ENCODE measurements at places on chromosomes 16 and 17. TPM values are rescaled to one million over a fixed set of nuclear protein-coding genes. Genes with fewer than 3 reads are reported as not detected.
A peak's percentile ranks its signal among the peaks of the same experiment; 100 is the strongest.

GRCh38 chr16:88393034-88393433 is 10.3 kb downstream of the ZNF469 start:
- ATAC-seq, result no peak

The PRR35 gene
- not detected for total RNA-seq

GRCh38 chr17:6627019-6627418 is 13.5 kb downstream of the KIAA0753 start:
- ATAC-seq, result no peak

The TIMP2 gene
- total RNA-seq, result 16.1 TPM

DNA sequence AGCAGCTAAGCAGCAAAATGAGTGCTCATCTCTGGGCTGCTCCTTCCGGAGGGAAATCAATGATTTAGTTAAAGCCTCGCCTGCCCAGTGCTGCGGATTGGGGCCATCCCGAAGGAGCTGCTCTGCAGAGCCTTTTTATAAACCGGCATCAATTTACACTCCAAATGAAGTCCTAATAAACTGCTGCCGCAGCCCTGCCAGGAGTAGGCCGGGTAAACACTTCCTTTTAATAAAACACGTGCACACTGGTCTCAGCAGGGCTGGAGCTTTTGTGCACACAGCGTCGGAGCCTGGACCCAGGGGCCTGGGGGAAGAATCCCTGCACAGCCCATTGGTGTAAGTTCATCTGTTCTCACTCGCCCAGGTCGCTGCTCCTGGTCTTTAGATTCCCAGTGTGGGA is 79.6 kb upstream of the HS3ST2 start:
- no peak for ATAC-seq

The GRAPL gene
- 0.48 TPM for total RNA-seq

DNA sequence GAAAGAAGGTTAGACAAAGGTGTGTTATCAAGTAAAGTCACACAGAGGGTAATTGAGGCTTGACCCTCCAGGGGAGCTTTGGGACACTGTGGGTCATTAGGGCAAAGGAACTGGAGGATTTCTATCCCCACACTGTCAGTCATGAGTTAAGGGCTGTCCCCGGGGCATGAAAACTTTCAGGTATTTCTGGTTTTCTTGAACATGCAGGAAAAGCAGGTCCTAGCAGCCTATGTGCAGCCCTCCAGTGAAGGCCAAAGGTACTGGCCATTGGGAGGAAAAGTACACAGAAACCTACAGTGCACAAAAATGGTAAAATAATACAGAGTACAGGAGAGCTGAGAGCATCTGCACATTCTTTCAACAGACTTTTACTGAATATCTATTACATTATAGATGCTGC is 44.4 kb upstream of the SCNN1B start:
- peak; percentile 79 for ATAC-seq

- ATAC-seq, result no peak
Observed at GRCh38 chr16:75653922-75654321, 6.3 kb downstream of the TERF2IP start.

GRCh38 chr16:84448444-84448843 is 56.0 kb downstream of the MEAK7 start:
- ATAC-seq, result no peak

DNA sequence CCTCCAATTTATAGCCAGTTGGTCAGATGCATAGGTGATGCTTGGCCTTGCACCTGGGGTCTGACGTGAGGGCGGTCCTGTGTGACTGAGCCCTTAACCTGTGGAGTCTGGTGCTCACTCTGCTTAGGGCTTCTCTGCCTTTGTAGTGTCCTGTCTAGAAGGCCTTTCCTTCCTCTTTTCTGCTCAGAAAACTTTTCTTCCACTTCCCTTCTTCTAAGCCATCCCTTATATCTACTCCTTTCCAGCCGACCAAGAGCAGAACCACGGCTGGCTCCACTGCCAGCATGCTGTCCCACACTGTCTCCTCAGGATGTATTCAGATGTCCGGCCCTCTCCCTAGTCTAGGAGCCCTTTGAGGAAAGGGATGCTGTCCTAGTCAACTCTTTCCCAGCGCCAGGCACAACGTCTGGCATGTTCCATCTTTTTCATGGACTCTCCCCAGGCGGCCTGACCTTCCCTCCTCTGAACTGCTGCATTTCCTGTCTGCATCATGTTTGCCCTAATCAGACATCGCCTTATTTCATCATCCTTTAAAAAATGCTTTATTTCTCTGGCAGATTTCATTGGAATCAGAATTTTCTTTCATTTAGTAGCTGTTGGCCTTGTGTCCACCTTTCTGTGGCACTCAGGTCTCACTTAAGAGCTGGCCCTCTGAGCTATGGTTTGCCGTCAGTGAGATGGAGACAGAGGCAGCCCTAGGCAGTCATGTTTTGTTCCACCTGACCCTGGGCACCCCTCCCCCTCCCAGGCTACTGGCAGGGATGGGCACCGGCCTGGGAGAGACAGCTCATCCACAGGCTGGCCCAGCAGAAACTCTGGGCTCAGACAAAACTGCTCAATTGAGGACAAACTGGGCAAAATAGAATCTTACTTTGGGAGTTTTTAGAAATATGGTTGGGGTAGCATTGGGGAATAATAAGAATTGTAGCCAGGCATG is 15.5 kb upstream of the BRCA1 start:
- ATAC-seq, result no peak

DNA sequence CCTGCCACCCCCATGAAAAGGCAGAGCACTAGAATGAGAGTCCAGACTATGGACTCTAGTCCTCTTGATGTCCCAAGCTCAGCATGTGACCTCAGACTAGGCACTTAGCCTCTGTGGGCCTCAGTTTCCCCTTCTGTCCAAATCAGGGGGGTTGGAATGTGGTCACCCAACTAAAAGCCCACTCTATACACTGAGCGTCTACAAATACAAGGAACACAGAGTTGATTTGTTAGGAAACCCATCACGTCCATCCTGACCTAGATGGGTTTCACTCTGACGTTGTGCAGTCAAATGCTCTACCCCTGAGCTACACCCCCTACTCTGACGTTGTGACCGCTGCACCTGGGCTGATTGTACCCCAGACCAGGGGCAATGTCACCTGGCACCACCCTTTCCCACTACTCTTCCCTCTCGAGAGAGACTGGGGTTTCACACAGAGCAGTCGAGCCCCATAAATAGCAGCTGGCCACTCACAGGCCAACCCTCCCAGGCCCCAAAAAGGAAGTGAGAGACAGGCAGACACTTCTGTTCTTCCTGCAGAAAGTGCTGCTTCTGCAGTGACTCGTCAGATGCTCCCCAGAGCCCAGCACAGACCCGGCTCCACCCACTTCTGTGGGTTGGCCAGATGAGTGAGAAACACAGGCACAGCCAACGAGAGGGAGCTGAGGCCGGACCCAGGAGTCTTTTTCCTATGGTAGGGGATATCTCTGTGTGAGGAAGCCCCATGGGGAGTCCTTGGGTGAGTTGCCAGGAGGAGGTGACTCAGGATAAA is 16.1 kb upstream of the TNFRSF13B start:
- peak; percentile 72 for ATAC-seq

Measured in esophagus mucosa (tissue), 1 donor.